Chondrocyte (in vitro differentiated cells): ENCODE measurements at places on chromosomes 11 and 22.

- DNase-seq, result no peak
These were observed 10.6 kb downstream of the MSANTD4 start for GRCh38 chr11:106011481-106011880.

DNA sequence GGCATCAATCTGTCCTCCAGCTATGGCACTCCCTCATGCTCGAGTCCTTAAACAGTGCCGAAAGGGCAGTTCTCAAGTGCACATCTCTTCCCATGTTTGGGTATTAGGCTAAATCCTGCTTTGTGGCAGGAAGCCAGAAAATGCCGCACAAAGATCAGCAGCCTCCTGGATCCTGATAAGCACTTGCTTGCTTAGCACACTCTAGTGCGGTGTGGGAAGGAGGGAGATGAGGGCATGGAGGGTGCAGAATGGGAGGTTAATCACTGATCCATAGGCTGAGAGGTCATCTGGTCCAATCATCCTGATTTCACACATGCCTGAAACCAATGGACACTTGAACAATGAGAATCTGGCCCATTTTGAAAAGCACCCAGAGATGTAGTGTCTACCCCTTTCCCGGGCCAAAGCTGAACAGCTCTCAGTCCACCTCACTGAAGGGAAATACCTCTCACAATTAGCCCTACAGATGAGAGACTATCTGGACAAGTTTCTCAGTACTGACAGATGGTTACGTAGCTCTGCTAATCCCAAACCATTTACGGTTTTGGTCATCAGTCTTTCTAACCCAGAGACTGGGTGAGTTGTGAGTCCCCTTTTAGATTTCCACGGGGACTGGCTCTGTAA lies 29.8 kb upstream of the CHRM4 start:
- DNase-seq, result no peak

GRCh38 chr11:287821-288477 lies 977 bp upstream of the PGGHG start:
- DNase-seq, result peak; percentile 90

DNA sequence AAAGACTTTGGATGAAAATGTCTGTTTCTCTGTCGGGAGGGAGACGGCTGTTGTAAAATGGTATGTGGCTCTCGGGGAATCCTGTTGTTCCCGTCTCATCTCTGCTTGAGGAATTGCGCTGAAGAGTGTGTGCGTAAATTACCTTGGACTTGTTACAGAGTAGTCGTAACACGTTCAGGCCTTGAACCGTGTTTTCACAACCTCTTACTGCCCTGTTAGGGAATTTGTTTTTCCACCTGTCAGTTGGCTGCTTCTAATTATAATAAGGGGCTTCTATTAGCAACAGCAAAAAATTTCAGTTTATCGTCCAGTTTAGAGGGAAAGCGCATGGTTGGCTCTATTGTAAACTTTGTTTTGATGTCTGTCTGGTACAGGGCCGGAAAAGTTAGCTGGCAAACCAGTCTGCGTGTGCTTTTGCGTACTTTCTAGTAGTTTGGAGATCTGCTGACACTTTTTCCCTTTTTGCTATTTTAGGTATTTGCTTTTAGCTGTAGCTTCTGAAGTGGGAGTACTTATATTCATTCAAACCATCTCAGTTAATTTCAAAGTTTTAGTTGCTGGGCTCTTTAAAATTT lies 1.5 kb downstream of the HIPK3 start:
- no peak for DNase-seq

DNA sequence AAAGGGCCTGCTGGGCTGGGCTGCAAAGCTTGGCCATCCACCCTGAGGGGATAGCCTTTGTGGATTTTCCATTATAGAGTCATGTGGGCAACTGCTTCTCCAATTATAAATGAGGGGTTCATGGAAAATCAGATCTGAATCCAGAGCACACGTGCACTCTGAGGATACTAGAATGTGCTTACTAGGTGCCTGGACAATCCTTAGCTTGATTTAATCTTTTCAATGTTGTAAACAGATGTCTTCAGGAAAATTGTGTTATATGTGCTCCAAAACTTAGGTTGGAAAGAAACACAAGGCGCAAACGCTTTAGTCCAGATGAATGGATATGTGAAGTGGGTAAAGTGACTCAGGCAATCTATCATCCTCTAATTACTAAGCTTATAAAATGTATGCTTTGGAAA lies 92.0 kb downstream of the SLC17A6 start:
- DNase-seq, result no peak

DNA sequence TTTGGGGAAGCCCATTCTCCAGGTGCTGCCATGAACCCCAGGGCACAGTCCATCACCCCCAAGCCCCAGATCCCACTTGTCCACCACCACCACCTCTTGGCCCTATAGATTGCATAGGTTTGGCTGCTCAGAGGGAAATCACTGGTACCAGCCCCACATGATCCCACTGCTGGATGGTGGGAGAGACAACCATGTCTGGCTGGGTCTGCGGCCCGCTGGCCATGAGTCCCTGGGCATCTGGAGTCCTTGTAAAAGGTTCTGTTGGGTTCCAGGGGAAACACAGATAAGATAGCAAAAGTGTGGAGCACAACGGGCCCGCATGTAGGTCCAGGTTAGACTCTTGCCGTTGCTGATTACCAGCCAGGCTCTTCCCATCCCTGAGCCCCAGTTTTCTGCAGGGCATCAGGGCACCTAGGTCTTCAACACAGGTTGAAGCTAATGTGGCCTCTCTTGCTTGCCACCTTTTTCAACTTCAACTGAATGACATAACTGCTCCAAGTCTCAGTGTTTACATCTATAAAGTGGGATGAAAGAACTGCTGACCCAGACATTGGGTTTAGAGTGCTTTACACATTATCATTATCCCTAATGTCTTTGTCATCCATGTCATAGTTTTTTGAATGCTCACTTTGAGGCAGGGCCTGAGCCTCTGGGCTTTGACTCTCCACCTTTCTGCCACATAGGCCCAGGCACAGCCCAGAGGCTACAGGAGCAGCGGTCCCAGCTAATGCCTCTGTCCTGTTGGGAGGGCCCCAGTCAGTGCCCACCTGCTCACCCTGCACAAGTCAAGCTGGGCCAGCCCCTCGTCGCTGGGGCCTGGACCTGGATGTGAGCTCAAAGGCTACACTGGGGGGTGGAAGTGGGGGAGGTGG lies 1.0 kb upstream of the TANGO2 start:
- no peak for DNase-seq

DNA sequence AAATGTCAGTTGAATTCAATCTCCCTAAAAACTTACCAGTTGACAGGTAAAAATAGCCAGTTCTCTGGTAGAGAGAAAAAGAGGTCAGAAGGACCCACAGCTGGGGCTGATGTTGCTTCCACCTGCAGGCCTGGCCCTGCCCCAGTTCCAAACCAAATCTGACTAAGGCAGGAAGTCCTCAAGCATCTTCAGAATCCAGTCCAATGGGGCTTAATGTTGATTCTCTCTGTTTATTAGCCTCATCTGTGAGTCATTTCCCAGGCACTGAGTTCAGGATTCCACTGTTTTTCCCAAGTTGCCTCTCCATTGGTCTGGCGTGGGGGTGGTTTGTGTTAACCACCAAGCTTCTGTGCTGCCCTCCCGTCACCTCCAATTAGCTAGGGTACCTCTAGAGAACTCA lies 601.8 kb downstream of the INSC start:
- no peak for DNase-seq

DNA sequence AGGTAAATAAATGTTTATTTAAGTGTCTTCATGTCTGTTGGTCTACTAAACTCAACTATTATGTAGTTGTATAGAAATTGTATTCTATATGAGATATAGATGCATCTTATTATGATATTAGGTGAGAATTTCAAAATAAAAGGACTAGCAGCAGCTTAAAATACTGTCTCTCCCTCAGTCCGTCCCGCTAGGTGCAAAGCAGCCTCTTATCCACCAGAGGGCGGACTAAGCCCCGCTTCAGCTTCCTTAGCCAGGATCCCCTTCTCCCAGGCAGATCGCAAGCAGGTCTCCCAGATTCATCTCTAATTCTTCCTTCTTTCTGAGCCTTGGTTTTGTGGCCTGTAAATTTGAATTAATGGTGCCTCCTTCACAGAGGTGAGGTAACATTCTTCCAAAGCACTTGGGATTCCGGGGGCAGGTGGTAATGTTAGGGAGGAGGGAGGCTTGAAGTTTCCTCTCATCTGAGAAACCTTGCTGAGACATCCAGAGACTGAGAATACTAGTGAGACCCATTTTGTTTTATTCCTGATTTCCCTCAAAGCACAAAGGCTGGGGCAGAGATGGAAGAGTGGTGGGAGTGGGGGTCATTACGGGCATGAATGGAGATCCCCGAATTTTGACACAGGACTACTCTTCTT lies 13.5 kb upstream of the INSC start:
- no peak for DNase-seq

- DNase-seq, result no peak
These were observed 1.0 kb upstream of the PLAAT2 start for GRCh38 chr11:63564056-63564774.

DNA sequence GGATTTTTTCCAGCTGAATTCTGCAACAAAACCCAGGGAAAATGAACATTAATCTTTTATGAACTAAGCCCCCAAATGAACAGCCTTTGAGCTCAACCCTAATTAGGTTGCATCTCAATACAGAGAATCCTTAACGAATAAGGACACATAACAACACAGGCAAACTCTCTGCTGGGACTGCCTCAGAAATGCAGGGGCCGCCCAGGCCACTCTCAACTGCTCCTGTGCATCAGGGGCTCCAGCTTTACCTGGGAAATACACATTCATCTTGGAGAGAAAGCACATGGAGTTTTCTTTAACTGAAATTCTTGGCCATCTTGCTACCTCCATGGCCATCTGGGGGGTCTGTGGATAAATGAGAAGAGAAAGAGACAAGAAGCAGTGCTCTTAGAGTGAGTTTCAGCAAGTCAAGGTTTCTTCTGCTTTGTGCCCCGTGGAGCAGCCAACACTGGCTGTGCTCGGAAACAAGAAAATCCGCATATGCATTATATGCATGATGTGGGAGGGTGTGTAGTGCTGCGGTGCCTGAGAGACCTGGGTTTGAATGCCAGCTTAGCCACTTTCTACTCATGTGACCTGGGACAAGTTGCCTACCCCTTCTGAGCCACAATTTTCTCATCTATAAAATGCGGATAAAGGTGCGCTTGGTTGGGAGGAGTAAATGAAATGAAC lies 81.9 kb upstream of the RCN1 start:
- no peak for DNase-seq

- no peak for DNase-seq
These were observed 15.7 kb downstream of the DAGLA start for GRCh38 chr11:61695917-61696316.

- no peak for DNase-seq
These were observed 5.5 kb upstream of the PATE1 start for GRCh38 chr11:125740617-125741016.
